ENCODE measurements at places on chromosomes 7 and 10.

DNA sequence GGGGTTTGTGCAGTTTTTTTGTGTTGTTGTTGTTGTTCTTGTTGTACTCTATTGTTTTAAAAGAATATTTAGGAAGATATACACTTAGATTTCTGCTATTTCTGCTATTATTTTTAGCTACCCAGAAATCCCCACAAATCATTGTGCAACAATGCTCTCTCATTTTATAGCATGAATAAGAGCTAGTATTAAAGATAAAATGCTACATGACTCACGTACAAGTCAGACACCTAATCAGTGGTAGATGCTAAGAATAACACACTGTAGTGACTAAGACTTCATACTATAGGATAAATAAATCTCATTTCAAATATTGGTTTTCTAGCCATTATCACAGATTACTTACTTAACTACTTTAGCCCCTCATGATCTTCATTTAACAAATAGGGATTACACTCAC, 920.5 kb downstream of the KCNMA1 start:
- DNase-seq: no peak

DNA sequence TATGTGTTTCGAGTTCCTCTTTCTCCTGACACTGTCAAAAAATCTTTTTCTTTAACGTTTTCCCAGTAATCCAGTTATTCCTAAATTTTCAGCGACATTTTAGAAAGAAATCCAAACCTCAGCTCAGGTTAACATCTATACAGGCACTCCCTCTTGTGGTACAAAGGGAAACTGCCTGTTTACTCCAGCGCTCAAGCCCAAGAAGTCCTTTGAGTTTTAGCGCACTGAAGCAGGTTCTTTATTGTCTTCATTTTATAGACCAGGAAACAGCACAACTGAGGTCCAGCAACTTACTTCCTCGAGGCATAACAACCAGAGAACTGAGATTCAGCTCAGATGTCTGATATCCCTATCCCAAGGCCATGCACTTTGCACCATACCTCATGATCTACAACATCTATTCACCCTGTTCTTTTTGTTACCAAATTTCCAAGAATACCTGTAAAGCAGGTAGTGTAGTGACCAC, 287.2 kb upstream of the MKLN1 start:
- DNase-seq: peak; percentile 72

GRCh38 chr10:115417585-115418265, 324.6 kb downstream of the ATRNL1 start:
- DNase-seq: no peak

DNA sequence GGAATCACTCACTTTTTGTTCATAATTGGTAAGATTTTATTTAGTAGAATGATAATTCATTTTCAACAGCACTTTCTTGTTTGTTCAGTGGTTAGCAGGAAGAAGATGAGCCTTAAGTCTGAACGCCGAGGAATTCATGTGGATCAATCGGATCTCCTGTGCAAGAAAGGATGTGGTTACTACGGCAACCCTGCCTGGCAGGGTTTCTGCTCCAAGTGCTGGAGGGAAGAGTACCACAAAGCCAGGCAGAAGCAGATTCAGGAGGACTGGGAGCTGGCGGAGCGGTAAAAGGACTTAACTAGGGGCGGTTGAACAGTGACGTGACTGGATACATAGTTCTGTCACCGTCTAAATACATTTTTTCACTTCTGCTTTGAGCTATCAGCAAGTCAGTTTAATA, 31.3 kb downstream of the RABGEF1 start:
- no peak for DNase-seq

DNA sequence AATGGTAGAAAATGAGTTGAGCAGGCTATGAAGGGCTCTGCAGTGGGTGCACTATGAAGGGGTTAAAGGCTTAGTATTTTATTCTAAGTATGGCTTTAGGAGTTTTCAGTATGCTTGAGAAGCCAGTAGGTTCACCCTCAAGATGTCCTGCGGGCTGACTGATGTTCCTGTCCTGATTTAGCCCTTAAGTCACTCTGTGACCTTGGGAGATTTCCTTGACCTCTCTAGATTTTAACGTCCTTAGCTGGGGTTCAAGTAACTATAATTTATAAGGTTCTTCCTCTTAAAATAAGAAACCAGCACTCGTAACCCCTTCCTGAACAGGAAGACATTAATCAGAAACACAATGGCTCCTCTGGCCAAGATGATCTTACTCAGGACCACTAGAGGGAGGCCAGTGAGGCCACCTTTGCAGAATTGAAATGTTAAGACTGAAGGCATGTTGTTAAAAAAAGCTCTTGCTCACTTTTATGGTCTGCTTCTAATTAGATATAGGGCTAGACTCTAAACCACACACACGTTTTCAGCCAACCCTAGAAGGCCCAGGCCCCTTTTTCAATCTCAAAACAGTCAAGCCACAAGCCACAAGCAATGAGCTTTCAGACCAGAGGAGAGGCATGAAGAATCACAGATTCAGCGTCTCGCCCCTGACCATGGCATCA, 41.9 kb downstream of the CDK1 start:
- DNase-seq: peak; percentile 56

- peak; percentile 65 for DNase-seq
Measured at GRCh38 chr10:35421553-35422178, 85.4 kb downstream of the CCNY start.
